Cerebellar nuclear complex (tissue), 1 donor: ENCODE measurements at places on chromosomes 7 and 10.

DNA sequence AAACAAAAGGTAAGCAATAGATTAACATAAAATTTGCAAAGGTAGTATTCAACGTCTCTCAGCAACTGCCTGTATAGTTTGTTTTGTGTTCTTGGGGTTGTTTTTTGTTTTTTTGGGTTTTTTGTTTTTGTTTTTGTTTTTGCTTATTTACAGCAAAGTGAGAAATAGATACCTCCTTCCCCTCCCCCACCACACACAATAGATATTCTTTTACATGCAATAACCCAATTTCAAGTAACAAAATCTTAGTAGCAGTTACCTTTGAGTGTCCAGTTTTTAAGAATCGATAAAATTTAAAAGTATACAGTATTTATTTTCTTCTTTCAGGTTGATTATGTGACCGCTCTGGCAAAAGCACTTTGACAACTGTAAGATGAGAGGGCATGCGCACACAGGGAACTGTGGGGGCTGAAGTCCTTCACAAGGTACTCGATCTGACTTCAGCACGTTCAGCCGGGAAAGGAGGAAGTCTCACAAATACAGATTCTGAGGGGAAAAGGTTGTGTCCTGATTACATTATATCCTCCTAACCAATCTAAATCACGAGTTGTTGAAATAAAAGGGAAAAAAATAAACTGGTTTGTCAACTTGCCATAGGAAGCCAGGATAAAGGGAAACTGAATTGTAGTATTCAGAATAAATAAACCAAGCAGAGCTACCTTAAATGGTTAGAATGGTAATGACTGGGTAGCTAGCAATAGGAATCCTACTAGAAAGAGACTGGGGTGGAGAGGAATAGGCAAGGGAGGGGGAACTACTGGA, 47.8 kb downstream of the CPEB3 start:
- DNase-seq = peak; percentile 42

GRCh38 chr10:114635101-114635500, 23.0 kb downstream of the ABLIM1 start:
- DNase-seq = no peak

DNA sequence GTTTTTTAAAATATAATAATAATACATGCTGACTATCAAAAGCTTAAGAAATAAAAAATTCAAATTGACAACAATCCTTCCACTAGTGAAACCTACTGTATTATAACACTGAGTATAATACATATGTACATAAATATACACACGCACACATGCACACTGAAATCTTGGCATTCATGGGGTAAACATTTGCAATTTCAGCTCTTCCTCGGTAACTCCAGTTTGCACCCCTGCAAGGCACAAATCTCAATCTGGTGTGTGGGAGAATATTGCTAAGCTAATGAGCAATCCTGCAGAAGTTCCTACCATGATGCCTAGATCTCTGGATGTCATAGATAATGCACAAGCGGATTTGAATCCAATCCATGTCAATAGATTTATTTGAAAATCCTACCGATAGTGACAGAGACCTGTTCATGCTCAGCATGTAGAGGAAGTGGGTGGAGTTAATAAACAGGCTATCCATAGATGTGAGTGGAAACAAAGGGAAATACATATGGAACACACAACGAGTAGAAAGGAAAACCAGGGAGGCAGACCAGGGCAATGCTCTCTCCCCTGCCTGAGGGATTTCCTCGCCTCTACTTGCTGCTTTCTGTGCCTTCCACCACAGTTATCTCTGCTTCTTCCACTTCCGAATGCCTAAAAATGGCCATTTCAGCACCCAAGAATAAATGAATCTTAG, 38.1 kb upstream of the LANCL2 start:
- no peak for DNase-seq

- DNase-seq = no peak
Observed at GRCh38 chr7:47227762-47228177, 354.1 kb downstream of the TNS3 start.

DNA sequence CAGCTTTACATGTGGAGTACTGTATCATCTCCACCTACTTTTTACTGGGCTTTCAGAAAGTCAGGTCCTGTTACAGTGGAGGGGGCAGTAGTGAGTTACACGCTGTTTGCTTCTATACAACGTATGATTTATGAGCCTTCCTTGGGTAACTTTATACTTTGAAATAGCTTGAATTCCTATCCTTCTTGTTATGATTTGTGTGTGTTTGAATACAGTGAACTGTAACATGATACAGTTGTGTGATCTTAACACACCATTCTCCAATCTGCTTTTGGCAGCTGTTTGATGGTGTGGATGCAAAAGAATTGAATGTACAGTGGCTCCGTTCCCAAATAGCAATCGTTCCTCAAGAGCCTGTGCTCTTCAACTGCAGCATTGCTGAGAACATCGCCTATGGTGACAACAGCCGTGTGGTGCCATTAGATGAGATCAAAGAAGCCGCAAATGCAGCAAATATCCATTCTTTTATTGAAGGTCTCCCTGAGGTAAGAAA, 41.7 kb downstream of the SP8 start:
- no peak for DNase-seq

GRCh38 chr10:106502641-106503040, 661.9 kb downstream of the SORCS1 start:
- no peak for DNase-seq

DNA sequence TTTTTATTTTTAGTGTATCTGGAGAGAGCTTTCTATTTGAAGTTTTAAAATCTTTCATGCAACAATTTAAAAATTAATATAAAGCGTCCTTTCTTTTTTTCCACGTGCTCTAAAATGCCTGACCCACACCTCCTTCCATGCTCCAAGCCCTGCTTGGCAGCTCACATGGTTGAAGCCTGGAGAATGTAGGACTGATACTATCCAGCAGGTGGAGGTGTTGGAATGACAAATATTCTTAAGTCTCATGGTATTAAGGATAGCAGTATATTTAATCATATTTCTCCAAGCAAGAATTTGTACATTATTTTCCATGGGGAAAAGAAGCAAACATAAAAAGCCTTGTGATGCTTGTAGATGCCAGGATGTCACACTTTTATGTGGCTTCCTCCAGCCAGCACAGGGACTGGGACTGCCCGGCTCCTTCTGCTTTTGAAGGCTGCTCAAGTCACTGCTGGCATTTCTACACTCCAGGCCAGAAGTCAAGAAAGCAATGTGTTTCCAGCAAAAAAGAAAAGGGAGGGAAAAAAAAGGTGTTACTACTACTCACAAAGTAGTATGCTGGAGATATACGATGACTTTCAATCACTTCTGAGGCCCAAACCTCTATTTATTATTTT, 49.7 kb downstream of the BZW2 start:
- DNase-seq = no peak

GRCh38 chr10:36141856-36142560, 499.9 kb upstream of the FZD8 start:
- DNase-seq = no peak

GRCh38 chr7:106057962-106058927, 53.9 kb downstream of the SYPL1 start:
- no peak for DNase-seq

GRCh38 chr10:88848499-88848898, 3.1 kb downstream of the ANKRD22 start:
- DNase-seq = no peak

GRCh38 chr10:393787-394438, 258.7 kb downstream of the ZMYND11 start:
- DNase-seq = no peak

DNA sequence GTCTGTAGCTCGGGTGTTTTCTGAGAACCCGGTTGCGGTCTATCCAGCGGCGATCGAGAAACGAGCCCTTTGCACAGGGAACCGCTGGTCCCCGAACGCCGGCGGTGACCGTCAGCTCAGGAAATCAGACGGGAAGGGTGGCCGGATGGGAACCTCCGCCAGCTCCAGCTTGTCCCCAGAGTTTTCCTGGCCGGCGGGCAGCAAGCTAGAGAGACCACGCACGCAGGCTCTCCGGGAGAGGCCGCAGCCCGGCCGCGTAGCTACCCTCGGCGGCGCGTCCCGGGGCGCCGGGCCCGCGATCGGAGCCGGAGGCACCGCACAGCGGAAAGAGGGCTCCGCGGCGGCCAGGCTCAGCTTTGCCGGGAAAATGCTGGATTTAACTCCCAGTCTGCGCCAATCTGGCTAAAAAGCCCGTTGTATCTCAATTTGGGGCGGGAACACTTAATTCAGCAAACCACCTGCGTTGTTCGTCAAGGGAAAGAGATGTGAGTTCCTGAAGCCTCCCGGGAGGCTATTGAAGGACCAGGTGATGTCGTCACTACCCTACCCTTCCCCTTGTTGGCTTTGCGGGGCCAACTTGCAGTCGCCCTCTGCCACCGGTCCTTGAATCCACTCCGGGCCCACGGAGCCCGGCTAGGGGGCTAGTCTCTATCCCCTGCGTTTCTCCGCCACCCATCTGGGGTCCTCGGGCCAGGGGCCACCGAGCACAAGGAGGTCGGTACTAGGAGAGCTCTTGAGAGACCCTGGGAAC, 859 bp upstream of the CH25H start:
- no peak for DNase-seq

- DNase-seq = no peak
Observed at GRCh38 chr10:112215342-112215774, 31.8 kb upstream of the GPAM start.

DNA sequence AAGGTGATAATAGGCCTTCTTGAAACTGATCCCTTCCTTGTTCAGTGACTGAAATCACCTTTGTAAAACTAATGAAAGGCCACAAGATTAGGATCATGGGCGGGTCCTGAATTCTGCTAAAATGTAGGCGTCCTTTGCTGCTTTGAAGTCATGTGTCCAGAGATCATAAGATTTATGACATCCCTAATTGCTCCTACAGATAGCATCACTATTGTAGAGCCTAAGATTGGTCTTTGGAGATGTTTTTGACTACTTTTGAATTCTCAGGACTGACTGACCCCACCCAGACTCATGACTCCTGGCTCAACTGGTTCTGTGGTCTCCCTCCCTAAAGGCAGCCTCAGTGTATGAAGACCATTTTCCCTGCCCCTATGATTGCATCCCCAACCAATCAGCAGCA, 322.6 kb upstream of the SEMA3D start:
- DNase-seq = no peak

DNA sequence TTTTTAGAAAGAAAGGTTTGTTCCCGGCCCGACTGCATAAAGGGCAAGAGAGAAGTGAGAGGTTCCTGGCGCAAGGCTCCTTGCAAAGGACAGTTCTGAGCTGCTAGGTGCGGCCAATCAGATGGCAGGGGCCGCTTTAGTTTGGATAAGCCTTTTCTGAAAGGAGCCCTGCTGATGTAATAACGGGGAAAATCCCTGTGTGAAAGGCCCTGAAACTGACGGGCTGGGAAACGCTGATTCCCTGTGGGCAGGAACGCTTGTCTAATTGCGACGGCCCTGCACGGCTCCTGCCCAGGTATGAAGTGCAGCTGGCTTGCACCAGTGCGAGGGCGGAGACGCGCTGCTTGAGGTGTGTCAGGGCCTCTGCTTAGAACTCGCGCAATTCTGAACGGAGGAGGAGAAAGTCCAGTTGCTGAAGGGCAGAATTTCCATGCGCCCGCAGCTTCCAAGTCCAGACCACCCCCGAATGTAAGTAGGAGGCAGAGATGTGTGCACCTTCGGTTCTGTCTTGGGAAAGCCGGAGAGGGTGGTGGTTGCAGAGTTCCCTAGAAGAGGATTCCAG, 30.5 kb downstream of the TACC2 start:
- no peak for DNase-seq

- no peak for DNase-seq
Observed at GRCh38 chr7:44143646-44144250, 2.6 kb upstream of the MYL7 start.

- no peak for DNase-seq
Observed at GRCh38 chr7:16975712-16976111, 93.9 kb upstream of the AGR3 start.

DNA sequence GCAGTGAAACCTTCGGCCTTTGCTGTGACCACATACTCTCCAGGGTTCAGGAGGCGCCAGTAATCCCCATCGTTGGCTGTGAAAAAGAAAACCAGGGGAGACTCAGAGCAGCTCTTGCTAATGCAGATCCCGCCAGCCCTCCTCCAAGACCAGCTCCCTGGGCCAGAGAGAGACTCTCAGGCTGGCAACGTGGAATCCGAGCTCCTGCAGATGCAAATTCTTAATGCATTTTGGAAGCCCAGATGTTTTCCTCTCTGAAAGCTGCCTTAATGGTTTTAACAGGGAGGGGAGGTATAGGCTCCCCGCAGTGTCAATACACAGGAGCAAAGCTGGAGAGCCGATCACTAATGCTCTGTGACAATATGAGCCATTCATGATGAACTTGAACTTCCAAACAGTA, 80.8 kb downstream of the GPR26 start:
- no peak for DNase-seq

DNA sequence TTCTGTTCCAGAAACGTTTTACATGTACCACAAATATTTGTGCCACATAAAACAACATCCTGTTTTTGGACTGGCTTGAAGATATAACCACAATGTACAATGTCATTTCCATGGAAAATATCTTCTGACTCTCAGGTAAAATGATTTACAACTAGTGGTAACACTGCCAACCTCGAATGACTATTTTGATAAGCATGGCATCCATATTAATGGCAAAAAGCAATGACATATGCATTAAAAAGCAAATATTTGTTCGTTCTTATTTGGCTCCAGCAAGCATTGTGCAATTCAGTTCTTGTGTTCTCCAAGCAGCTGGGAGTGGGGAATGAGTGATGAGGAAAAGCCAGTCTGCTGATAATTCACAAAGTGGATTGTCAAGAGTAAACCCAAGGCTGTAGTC, 289.0 kb downstream of the PLXDC2 start:
- no peak for DNase-seq

DNA sequence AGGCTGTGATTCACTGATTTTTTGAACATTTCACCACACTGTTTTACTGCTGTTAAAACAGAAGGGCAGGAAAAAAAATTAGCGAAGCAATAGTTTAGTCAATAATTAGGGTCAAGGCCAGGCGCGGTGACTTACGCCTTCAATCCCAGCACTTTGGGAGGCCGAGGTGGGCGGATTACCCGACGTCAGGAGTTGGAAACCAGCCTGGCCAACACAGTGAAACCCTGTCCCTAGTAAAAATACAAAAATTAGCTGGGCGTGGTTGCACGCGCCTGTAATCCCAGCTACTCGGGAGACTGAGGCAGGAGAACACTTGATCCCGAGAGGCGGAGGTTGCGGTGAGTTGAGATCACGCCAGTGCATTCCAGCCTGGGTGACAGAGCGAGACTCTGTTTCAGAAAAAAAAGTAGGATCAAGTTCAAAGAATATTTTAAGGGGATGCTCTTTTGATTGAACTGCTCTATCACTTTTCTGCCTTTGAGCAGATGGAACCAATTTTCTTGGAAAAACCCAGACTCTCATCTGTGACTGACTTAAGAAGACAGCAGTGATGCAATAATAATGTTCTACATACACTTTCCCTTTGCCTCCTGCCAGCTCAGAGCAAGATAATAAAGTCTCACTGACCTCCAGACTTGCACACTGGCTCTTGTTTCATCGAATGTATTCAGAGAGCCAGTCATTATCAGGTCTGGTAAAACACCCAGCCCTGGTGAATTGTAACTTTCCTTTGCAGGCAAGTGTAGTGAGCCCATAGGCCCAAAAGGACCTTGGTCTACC, 1.6 kb upstream of the PPA1 start:
- no peak for DNase-seq
